T47D (cell line): ENCODE measurements at places on chromosomes 16 and 17.

GRCh38 chr17:8503368-8503767 is 67.7 kb downstream of the NDEL1 start:
- DNase-seq = no peak

DNA sequence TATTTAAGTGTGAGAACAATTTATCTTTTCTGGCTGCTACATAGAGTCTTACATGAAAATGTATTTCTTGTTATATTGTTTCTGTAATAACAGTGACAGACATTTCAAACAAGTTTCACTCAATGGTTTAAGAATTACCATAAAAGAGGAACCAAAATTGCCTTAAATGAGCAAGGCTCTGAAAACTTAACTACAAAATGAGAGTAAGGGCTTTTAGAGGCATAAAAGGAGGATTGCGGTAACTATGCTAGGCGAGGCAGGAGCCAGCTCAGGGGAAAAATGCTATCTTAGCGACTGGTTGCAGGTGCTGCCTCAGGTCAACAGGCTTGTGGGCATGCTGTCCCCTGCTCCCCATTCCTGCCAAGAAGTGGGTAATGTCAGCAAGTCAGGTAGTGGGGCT is 81.7 kb upstream of the MSI2 start:
- DNase-seq = no peak

GRCh38 chr17:41343029-41343428 is 7.6 kb downstream of the KRT33A start:
- DNase-seq = no peak

DNA sequence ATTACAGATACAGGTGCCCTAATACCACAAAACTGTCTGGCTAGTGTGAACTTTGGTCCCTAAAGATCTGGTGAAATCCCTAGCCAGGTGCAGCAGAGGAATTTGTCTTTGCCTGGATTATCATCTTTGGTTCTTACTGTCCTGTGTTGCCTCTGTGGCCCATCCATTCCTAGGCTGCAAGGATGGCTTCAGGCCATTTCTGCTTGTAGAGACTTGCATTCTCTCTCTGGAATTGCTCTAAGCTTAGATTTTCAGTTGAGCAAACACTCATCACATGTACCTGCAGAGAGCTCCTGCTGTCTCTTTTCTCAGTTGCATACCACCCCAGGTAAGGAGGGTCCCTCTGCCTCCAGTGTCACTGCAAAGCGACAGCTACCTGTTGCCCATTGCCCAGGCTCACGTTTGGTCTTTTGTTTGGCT is 114.9 kb downstream of the PRKCA start:
- DNase-seq = no peak

DNA sequence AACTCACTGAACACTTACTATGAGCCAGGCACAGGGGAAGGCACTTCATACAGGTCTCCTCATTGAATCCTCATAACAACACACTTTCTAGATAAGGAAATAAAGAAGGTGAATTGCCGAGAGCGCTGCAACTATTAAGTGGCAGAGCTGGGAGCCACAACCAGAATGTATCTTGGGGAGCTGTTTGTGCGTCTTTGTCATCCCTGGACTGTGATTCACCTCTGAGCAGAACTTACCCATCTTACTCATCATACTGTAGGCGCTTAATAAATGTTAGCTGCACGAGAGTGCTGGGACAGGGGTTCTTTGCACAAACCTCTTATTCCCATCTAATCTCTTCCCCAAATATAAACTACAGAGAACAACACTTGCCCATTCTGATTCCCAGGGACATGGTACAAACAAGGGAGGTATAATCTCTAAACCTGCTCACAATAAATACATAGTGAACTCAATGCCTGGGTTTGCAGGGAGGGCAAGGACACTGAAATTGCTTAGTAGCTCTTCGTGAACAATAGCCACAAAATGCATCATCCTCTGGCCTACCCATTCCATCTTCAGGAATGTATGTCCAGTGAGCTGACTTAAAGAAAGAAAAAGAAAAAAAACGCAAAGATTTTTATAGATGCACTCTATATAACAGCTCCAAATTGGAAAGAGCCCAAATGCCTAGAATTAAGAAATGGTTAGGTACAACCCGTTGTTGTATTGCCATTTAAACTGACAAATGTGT is 43.0 kb downstream of the MYO18A start:
- DNase-seq = no peak

- no peak for DNase-seq
Measured at GRCh38 chr17:66892246-66892645, 57.3 kb downstream of the CACNG5 start.

DNA sequence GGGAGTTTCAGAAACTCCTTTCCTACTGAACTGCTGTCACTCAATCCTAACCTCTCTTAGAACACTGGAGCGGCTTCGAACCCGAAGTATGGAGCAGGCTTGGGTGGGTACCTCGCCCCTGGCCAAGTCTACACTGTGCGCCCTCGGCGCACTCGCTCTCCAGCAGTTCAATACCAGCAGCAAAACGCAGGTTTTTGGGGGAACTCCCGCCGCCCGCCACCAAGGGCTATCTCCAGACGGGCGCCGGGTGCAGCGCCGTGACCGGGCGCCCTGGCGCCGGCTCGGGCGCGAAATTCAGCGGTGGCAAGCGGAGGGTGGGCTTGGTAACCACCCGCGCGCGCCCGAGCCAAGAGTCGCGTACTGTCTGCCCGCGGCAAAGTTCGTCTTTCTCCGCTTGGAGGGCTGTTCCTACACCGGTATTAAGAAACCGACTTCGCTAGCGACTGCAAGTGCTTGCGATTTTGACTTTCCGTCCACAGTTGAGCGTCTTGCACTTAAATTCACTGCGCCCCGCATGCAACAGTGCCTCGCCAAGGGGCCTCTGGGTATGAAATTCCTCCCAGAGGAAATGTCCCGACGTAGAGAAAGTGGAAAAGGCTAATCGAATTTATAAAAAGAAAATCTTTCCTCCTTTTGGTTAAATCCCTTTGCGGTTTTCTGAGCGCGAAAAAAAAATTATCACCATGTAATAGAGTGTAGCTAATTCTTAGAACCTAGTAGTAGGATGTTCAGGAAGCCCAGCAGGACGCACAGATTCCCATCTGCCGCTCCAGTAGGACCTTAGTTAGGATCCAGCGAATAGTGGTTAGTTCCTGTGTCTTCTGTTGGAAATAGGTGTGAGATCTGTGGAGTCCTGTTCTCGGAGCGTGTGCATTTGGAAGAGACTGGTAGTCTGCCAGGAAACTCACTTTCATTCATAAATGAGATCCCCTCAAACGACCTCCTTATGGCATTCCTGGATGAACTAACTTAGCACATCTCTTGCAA is 5.0 kb upstream of the SALL1 start:
- DNase-seq = no peak
